ENCODE measurements at places on chromosomes 2 and 18.

DNA sequence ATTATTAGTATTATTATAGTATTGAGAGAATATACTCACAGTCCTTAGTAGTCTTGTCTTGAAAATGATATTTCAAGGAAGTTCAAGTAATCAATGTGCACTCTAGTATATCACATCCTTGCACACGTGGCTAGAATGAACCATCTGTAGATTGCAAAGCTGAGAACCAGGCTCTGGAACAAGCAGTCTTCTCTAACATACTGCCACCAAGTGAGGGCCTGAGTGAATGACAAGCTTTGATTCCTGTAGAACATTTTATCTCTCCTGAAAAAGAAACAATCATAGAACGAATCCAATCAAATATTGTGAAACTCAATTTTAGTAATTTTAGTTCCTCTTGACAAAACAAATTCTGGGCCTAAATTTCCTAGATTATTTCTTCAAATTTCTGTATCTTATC lies 55.3 kb upstream of the SULT1C3 start:
- DNase-seq: peak; percentile 27

GRCh38 chr2:24930768-24931167 lies 10.7 kb upstream of the ADCY3 start:
- no peak for DNase-seq

- no peak for DNase-seq
These were observed 156.3 kb downstream of the CABLES1 start for GRCh38 chr18:23291456-23292205.

- DNase-seq: no peak
These were observed 24.9 kb upstream of the RHOB start for GRCh38 chr2:20421988-20422370.

DNA sequence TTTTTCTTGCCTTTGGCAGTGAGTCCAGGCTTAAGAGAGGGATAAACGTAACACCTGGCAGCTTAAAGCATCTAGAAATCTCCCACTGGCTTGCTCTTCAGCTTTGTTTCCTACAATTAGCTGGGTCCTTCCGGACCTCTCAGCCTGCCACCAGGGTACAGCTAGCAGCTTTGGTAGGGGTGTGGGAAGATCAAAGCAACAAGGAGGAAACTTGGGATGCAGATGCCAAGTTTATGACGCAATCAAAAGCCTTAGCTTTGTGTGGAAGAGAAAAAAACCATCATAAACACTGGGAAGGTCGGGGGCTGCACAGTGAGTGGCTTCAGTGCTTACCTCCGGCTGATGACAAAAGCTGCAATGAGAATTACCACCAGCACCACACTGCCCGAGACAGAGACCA lies 116.9 kb downstream of the EPHA4 start:
- no peak for DNase-seq

DNA sequence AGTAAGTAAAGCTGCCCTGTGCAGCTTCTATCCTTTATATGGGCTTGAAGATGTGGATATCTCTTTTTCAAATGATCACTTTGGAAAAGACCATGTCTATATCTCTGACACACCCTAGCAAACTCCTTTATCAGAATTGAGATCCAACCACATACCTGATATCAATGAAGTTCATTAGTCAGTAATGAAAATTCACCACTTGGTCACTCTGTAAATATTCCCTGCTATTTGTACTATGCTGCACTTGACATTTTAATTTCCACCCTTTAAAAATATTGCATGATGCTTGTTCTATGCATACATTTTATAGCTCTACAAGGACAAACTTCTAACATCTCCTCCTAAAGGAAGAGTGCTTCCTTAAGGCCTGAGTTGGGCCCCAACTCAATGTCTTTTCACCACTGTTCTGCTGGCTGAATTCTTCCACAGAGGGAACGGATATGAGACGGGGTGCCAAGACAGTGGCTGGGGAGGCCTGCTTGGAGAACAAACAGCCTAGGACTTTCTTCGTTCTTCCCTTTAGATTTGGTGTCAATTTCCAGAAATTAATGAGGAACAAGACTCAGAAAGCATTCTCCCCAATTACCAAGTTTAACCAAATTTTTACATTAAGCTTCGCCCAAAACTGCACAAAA lies at the start of gene GKN2:
Gene GKN2 (minus strand): TSS at position 7 of the 635 bp plus-strand sequence. CDS start 32 bp downstream, outside the sequence.
- DNase-seq: no peak
